Common myeloid progenitor, CD34-positive (primary cell): ENCODE measurements at places on chromosomes 6 and 20.
A peak's percentile ranks its signal among the peaks of the same experiment; 100 is the strongest.

GRCh38 chr20:20553541-20553940, 158.9 kb downstream of the RALGAPA2 start:
- DNase-seq, result no peak

- DNase-seq, result no peak
Measured at GRCh38 chr20:16562259-16562658, 11.0 kb downstream of the KIF16B start.

DNA sequence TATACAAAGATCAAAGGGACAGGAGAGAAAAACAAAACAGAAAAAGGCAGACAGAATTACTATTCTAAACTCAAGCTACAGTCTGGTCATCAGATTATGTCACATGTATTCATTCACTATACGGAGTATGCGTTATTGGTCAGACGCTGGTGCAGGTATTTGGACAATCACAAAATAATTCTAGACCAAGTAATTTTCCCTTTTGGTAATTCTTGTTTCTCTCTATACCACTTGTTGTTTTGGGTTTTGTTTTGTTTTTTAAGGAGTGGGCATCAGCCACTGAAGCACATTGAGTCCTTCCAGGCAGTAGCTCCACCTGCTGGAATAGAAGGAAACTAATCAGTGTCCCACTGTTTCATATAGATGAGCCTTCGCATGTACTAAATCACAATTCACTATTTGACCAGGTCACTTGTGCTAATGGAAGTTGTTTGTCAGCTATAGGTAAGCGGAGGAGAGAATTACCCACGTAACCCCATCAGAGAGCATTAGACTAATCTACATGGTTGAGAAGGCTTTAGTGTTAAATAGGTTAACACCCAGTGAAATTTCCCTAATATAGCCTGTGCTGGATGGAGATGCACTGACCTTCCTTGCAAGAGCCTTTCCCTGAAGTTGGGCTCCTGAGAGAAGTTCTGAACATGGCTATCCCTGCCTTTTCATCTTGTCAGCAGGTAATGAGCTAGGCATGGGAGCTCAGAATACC, 77.9 kb downstream of the TNFAIP3 start:
- peak; percentile 49 for DNase-seq

GRCh38 chr6:13695252-13695651, 16.4 kb downstream of the RANBP9 start:
- DNase-seq, result no peak

DNA sequence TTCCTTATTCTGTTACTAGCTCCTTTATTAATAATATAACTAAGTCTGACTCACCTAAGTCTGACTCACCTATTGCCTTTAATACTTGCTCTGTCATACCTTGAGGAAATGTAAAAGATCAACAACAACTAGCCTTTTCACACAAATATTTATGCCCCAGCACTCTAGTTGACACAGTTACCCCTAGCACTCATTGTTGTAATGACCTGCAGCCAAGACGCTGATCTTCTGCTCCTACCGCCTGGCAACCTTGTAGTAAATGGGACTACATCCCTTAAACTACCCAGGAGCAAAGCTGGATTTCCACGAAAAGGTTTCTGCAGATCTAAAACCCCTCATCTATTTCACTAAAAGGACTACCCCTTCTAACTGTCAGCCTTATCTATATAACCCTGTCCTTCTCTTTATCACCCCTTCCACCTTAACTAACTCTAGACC, 90.0 kb downstream of the PLG start:
- DNase-seq, result no peak

GRCh38 chr6:149923327-149923986, 536 bp upstream of the RAET1G start:
- DNase-seq, result no peak

GRCh38 chr6:45421709-45422502, 44.2 kb upstream of the SUPT3H start:
- DNase-seq, result peak; percentile 72

DNA sequence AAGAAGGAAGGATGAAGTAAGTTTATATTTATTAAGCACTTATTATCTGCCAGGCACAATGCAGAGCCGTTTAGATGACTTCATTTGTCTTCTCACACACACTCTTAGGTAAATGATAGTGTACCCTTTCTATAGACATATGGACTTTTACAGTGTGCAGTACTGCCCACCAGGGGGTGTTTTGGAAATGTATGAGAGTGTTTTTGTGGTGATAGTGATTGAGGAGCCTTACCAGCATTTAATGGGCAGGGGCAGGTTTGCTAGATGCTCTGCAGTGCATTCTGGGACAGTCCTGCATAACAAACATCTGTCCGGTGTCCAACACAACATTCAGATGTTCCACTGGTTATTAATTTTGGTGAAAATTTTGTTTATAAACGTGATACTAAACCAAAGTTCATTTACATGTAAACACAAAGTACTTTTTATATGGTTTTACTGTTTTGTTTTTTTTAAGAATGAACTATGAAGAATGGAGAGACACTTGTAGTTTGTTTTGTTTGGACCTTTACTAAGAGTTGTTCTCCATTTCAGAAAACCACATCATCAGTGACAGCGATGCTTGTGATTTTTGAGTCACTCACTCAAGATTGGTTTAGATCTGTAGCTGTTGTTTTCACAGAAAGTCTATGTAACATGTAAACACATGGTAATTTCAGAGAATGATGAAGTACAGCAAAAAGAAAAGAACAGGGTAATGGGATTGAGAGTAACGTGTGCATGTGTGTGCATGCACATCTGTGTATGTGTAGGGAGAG, 19.9 kb downstream of the KCNS1 start:
- DNase-seq, result peak; percentile 38

DNA sequence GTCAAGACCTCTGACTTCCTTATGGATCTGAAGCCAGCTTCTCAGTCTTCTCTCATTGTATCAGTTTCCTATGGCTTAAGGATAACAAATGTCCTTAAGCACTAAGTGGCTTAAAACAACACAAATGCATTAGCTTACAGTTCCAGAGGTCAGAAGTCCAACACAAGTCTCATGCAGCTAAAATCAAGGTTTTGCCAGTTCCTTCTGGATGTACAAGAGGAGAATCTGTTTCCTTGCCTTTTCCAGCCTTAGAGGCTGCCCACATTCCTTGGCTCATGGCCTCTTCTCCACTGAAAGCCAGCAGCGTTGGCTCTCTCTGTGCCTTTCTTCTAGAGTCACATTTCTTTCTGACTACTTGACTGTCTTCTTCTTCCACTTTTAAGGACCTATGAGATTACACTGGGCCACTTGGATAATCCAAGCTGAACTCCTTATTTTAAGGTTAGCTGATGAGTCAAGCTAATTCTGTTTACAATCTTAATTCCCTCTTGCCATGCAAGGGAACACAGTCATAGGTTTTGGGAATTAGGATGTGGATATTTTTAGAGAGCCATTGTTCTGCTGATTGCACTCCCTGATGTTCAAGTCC, 179.0 kb downstream of the BCAS1 start:
- no peak for DNase-seq

DNA sequence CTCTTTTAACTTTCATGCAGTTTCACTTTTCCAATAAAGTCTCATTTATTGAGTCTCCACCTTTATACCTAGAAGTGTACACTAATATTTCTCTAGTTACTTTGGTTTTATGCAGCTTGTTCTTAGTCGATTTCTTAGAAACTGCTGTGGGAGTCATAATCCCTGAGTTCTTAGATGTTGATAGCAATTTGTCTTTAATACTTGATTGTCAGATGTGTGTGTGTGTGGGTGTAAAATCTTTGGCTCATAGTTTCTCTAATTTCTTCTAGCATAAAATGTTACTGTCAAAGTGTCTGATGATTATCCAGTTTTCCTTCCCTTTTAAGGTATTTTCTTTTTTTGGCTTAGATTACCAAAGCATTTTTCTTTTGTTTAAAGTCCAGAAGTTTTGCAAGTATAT, 473.8 kb upstream of the PTCHD4 start:
- no peak for DNase-seq

- no peak for DNase-seq
Measured at GRCh38 chr6:75268121-75268987, 16.2 kb downstream of the TMEM30A start.

DNA sequence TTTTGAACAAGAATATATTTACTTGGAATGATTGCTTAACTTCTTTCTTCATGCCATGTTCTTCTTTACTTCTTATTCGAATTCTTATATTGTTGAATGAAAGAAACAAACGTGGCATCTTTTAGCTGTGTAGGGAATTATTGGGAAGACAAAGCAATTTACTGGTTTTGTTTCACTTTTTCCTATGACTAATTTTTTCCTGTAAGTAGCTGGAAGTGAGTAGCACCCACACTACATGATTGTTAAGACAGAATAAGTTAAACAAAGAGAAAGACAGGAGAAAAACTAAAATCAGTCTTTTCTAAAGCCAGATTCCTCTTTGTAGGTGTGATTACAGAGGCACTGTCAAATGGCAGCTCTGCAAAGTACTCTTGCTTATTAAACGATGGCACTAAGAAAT, 593.4 kb downstream of the EYS start:
- no peak for DNase-seq

- no peak for DNase-seq
Measured at GRCh38 chr20:11972478-11972877, 54.8 kb downstream of the BTBD3 start.

GRCh38 chr6:108914235-108915022, 66.2 kb downstream of the ARMC2 start:
- DNase-seq, result peak; percentile 67

- peak; percentile 15 for DNase-seq
Measured at GRCh38 chr20:401682-402495, 6.2 kb upstream of the RBCK1 start.

GRCh38 chr6:78353040-78353439, 514.3 kb upstream of the IRAK1BP1 start:
- no peak for DNase-seq

DNA sequence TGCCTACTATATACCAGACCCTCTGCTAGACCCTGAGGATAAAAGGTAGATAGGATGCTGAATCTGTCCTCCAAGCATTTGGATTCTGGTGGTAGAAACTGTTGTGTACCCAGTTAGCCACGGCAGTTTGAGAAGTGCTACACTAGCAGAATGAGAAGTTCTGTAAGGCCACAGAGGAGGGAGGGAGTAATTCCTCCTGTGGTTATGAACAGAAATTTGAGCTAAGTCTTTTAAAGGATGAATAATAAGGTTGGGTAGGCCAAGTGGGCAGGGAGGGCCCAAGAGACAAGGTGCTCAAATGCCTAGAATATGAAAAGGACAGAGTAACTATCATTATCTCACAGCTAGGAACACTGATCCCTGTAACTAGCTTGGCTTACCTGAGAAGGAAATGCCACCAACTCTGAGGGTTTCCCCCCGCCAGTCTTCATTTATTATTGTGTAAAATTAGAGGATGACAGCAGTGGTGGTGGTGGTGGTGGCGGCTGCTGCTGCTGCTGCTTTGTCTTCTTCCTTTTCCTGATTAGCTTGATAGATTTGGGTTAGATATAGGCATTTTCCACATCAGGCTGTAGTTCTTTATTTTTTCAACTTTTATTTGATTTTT, 243.3 kb downstream of the PRL start:
- DNase-seq, result peak; percentile 72

DNA sequence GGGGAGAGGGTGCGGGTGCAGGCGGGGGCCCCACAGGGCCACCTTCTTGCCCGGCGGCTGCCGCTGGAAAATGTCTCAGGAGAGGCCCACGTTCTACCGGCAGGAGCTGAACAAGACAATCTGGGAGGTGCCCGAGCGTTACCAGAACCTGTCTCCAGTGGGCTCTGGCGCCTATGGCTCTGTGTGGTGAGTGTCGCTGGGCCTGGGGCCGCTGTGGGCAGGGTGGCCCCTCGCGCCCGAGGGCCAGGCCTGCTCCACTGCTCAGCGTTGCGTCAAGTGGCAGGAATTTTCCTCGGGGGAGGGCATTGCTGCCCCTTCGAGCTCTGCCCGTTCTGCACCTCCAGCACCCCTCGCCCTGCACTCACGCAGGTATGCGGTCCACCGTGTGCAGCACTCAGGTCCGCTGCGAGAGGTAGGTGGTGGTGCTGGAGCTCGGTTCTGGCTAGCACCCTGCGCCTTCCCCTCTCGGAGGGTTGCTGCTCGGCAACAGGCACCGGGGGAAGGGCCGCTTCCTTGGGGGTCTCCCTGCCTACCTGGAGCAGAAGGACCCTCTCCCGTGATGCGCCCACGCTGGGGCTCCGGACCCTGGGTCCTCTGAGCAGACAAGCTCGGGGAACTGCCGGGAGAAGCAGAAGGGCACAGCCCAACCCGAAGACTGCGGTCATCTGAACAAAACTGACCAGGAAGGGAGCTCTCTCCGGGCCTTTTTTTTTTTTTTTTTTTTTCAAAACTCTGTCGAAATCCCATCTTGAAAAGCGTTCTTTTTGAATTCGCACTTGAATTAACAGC, 674 bp downstream of the MAPK14 start:
- DNase-seq, result peak; percentile 42

- DNase-seq, result no peak
Measured at GRCh38 chr6:166784691-166785090, 157.6 kb upstream of the RPS6KA2 start.

GRCh38 chr20:14142964-14143627, 147.8 kb downstream of the MACROD2 start:
- no peak for DNase-seq

- no peak for DNase-seq
Measured at GRCh38 chr6:156938143-156938542, 161.0 kb downstream of the ARID1B start.

DNA sequence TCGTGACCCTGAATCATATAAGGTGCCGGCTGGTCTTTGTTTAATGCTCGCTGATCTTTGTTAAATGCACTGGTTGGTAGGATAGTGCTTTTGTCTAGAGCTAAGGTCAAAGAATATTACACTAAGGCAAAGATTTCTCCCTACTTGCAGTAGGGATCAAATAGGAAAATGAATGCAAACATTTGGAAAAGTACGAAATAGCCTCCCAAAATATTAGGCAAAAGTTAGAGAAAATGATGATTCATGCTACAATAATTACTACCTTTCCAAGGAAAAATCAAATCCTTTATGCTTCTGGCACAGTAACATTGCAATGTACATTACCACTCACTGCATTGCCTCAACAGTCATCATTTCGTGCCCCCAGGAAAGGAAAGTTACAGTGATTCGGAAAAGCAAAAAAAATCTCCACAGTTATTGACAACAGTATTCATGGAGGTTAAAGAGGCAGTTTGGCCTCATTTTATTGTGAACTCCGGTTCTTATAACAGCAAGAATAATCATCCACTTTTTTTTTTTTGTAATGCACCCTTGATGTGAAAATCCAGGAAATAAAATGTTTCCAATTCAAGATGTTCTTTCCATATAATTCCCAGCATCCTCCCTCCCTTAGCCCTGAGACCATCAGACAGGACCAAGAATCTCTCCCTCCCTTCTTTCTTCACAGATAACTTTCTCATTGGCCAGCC, 61.7 kb upstream of the ZMYND8 start:
- no peak for DNase-seq

GRCh38 chr6:24825130-24825630, 26.5 kb upstream of the ARMH2 start:
- DNase-seq, result no peak

DNA sequence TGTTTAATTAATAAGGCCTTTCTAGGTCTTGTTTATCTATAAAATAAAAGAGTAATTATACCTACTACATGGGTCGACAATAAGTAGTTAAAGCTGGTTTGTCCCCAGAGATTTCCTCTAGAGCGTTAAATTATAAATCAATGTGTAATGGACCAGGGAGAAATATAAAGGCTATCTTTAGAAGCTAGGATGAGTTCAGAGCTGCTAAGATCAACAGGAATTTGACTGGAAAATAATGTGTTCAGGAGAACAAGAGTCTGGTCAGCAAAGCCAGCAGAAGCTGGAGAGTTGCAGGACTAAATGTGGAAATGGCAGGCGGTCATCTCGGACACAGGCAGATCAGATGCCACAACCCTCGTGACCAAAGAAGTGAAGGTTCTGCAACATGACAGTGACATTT, 428.8 kb downstream of the EPM2A start:
- DNase-seq, result no peak

GRCh38 chr6:5025911-5026819, 22.3 kb upstream of the RPP40 start:
- peak; percentile 75 for DNase-seq
